ENCODE measurements at places on chromosomes 1 and 21. TPM values are rescaled to one million over a fixed set of nuclear protein-coding genes. Genes with fewer than 3 reads are reported as not detected.

Gene SPRR2F
- total RNA-seq: 0.09 TPM

Gene PPP1R8
- 47.7 TPM for total RNA-seq

Gene CLDN8
- total RNA-seq: 0.05 TPM

Gene SYCP1
- total RNA-seq: 0.05 TPM

Gene LMO4
- total RNA-seq: 42.5 TPM

Gene OXCT2
- 2.6 TPM for total RNA-seq

Gene NHLH1
- total RNA-seq: 0.05 TPM

Gene LHX8
- 0.05 TPM for total RNA-seq

Gene EPHA10
- 0.14 TPM for total RNA-seq

GRCh38 chr1:48341221-48341620 lies 118.7 kb downstream of the SLC5A9 start:
- H3K4me3 ChIP-seq: no peak overlapping the region
- no peak overlapping the region for H3K27ac ChIP-seq
- DNase-seq: no peak

GRCh38 chr1:236864996-236865817 lies 70.1 kb downstream of the MTR start:
- no peaks in the 10 kb centered on the region for H3K27me3 ChIP-seq
- H3K4me3 ChIP-seq: no peak overlapping the region
- no peak for DNase-seq
- H3K4me1 ChIP-seq: peaks cover 7% of the 10 kb centered on the region

DNA sequence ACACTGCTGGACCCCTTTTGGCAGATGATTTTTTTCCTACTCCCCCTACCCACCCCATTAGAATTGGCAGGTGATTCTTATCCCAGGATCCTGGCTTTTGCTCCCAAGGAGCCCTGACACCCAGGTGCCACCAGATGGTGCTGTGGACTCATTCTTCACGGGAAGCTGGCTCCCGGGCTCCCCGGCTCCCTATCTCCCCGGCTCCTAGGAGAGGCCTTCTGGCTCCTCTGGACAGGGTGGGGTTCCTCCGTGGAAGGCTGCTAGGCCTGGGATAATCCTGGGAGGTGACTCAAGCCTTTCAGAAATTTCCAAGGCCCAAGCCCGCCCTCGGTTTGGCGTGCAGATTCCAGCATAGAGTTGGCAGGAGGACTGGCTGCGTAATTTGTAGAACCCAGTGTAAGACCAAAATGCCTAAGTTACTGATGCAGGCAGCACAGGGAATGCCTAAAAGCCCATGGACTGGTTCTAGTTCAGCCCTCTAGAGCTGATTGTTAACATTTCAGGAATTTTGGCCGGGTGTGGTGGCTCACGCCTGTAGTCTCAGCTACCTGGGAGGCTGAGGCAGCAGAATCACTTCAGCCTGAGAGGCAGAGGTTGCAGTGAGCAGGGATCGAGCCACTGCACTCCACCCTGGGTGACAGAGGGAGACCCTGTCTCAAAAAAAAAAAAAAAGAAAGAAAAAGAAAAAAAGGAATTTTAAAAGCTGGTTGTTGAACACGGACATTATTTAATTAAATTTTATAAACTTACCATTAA lies 6.8 kb upstream of the BSDC1 start:
- H3K4me3 ChIP-seq: no peak overlapping the region
- peak; percentile 36 for DNase-seq
- H3K36me3 ChIP-seq: no peaks in the 10 kb centered on the region
- no peak overlapping the region for H3K27ac ChIP-seq

- DNase-seq: no peak
- no peak overlapping the region for H3K27ac ChIP-seq
- peaks cover 43% of the 10 kb centered on the region for H3K36me3 ChIP-seq
- no peaks in the 10 kb centered on the region for H3K4me1 ChIP-seq
- H3K27me3 ChIP-seq: no peaks in the 10 kb centered on the region
Observed at GRCh38 chr1:182889997-182890396, 50.9 kb downstream of the DHX9 start.

- no peaks in the 10 kb centered on the region for H3K27me3 ChIP-seq
- no peaks in the 10 kb centered on the region for H3K36me3 ChIP-seq
- no peak overlapping the region for H3K4me3 ChIP-seq
- no peak for DNase-seq
Observed at GRCh38 chr1:44941424-44942324, 44.7 kb downstream of the EIF2B3 start.

DNA sequence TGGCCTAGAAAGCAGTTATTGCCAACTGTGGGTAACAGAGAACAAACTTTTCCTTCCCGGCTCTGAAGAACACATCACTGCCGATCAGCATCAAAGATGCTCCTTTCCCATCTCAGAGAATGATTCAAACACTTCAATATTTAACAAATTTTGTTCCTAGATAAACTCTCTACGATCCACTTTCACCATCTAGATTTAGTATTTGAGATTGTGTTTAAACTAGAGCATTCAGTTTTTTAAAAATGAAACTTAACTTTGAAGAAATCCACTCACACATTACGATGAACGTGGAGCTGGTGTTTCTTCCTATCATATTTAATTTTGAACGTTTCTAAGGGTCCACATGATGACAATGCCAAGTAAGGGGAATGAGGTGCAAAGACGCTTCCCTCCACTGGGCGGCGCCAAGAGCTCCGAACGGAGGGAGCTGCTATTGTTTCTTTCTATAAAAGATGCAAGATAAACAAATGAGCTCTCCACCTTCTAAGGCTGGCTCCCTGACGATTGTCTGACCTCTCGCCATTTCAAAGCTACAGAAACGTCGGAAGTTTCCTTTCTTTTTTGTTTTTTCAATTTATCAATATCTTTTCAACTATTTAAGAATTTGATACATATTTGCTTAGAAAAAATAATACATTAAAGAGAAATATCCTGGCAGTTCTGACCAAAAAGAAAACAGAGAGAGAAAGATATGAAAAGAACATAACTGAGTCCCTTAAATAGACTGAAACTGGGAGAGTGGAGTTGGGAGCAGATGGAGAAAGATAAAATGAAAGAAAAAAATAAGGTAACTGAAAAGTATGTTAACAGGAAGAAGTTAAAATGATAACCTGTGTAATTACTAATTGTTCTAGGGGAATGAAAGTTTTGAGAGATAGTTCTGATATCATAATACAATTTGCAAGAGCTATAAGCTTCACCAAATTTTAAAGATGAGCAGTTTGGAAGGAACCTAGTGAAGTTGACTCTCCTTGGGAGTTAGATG lies 4.4 kb upstream of the BARHL2 start:
- H3K36me3 ChIP-seq: no peaks in the 10 kb centered on the region
- no peak overlapping the region for H3K27ac ChIP-seq
- peaks cover 31% of the 10 kb centered on the region for H3K4me1 ChIP-seq
- peaks cover 100% of the 10 kb centered on the region for H3K27me3 ChIP-seq
- no peak overlapping the region for H3K4me3 ChIP-seq
- DNase-seq: peak; percentile 34

- H3K27ac ChIP-seq: no peak overlapping the region
- H3K36me3 ChIP-seq: no peaks in the 10 kb centered on the region
- no peaks in the 10 kb centered on the region for H3K4me1 ChIP-seq
- H3K27me3 ChIP-seq: no peaks in the 10 kb centered on the region
- no peak for DNase-seq
- H3K4me3 ChIP-seq: no peak overlapping the region
Observed at GRCh38 chr21:46156378-46156645, 933 bp upstream of the FTCD start.

- H3K4me3 ChIP-seq: no peak overlapping the region
- H3K27me3 ChIP-seq: no peaks in the 10 kb centered on the region
- no peaks in the 10 kb centered on the region for H3K36me3 ChIP-seq
- H3K27ac ChIP-seq: no peak overlapping the region
Observed at GRCh38 chr1:175089136-175089718, 21.6 kb downstream of the TNN start.

GRCh38 chr1:112762541-112763500 lies 47.7 kb upstream of the PPM1J start:
- no peak overlapping the region for H3K27ac ChIP-seq
- no peaks in the 10 kb centered on the region for H3K4me1 ChIP-seq
- H3K4me3 ChIP-seq: no peak overlapping the region
- peaks cover 2% of the 10 kb centered on the region for H3K27me3 ChIP-seq
- no peak for DNase-seq

GRCh38 chr21:15054089-15054488 lies 10.7 kb downstream of the NRIP1 start:
- H3K27ac ChIP-seq: no peak overlapping the region
- no peaks in the 10 kb centered on the region for H3K27me3 ChIP-seq
- no peak overlapping the region for H3K4me3 ChIP-seq
- H3K4me1 ChIP-seq: peaks cover 24% of the 10 kb centered on the region
- H3K36me3 ChIP-seq: no peaks in the 10 kb centered on the region

GRCh38 chr21:38994042-38994441 lies 188.3 kb downstream of the ETS2 start:
- no peak for DNase-seq
- no peak overlapping the region for H3K4me3 ChIP-seq
- H3K4me1 ChIP-seq: peaks cover 66% of the 10 kb centered on the region
- peak overlapping the region; percentile 55 for H3K27ac ChIP-seq
- H3K36me3 ChIP-seq: no peaks in the 10 kb centered on the region

DNA sequence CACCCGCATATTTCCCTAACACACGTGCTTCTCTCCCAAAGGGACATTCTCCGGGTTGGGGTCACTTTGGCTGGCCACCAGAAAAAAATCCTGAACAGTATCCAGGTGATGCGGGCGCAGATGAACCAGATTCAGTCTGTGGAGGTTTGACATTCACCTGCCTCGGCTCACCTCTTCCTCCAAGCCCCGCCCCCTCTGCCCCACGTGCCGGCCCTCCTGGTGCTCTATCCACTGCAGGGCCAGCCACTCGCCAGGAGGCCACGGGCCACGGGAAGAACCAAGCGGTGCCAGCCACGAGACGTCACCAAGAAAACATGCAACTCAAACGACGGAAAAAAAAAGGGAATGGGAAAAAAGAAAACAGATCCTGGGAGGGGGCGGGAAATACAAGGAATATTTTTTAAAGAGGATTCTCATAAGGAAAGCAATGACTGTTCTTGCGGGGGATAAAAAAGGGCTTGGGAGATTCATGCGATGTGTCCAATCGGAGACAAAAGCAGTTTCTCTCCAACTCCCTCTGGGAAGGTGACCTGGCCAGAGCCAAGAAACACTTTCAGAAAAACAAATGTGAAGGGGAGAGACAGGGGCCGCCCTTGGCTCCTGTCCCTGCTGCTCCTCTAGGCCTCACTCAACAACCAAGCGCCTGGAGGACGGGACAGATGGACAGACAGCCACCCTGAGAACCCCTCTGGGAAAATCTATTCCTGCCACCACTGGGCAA lies 59.1 kb downstream of the LACTBL1 start:
- no peaks in the 10 kb centered on the region for H3K27me3 ChIP-seq
- H3K4me3 ChIP-seq: no peak overlapping the region
- H3K4me1 ChIP-seq: no peaks in the 10 kb centered on the region
- no peak for DNase-seq
- no peak overlapping the region for H3K27ac ChIP-seq
- no peaks in the 10 kb centered on the region for H3K36me3 ChIP-seq

- H3K4me3 ChIP-seq: no peak overlapping the region
- H3K36me3 ChIP-seq: no peaks in the 10 kb centered on the region
- no peaks in the 10 kb centered on the region for H3K4me1 ChIP-seq
- no peak for DNase-seq
Observed at GRCh38 chr1:110174961-110175360, 24.7 kb downstream of the SLC6A17 start.

DNA sequence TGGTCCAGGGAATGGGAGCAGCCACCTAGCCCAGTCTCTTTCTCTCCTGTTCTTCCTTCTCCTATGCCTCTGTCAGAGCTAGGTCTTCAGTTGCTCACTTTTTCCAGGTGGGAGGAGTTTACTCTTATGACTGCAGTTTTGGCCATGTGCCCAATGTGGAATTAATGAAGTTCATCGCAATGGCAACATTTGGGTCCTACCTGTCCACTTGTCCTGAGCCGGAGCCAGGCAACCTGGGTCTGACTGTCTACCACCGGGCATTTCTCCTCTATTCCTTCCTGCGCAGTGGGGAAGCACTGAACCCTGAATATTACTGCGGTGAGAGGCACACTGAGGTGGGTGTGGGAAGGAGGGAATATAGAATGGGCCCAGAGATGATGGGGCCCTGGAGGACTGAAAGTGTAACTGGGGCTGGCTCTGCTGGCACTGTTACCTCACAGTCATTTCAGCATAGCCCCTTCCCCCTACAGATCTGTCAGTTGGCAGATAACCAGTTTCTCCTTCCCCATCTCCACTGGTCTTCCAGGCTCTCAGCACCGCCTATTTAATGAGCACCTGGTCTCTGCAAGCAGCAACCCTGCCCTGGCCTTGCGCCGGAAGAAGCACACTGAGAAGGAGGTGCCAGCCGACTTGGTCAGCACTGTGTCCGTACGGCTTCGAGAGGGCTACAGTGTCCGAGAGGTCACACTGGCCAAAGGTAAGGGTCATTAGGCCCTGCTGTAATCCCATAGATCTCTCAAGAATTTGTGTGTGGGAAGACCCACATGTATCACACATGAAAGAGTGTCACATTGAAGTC lies 30.1 kb downstream of the SZT2 start:
- no peak for DNase-seq
- no peaks in the 10 kb centered on the region for H3K27me3 ChIP-seq
- no peak overlapping the region for H3K4me3 ChIP-seq
- H3K27ac ChIP-seq: no peak overlapping the region

DNA sequence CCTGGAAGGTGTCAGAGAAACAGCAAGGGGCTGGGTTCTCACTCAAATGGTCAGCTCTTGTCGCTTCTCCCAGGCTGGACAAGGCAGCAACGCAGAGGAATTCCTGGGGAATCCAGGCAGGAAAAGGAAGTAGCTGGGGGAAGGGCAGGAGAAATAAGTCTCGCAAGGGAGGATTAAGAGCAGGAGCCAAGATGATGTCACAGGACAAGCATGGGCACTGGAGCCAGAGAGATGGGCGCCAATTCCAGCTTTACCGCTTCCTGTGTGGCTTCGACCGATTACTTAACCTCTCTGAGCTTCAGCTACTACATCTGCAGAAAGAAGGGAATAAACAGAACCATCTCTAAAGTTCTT lies 70.5 kb downstream of the SSBP3 start:
- H3K27ac ChIP-seq: peak overlapping the region; percentile 26
- H3K27me3 ChIP-seq: no peaks in the 10 kb centered on the region
- DNase-seq: no peak
- no peak overlapping the region for H3K4me3 ChIP-seq
- H3K36me3 ChIP-seq: peaks cover 22% of the 10 kb centered on the region

- H3K4me3 ChIP-seq: no peak overlapping the region
- H3K4me1 ChIP-seq: peaks cover 17% of the 10 kb centered on the region
- H3K27me3 ChIP-seq: no peaks in the 10 kb centered on the region
- no peak overlapping the region for H3K27ac ChIP-seq
- DNase-seq: peak; percentile 83
- peaks cover 13% of the 10 kb centered on the region for H3K36me3 ChIP-seq
Observed at GRCh38 chr1:45014321-45015028, 2.4 kb downstream of the UROD start.

GRCh38 chr1:16091296-16091695 lies 17.8 kb upstream of the FAM131C start:
- no peak for DNase-seq
- no peak overlapping the region for H3K4me3 ChIP-seq
- no peak overlapping the region for H3K27ac ChIP-seq
- no peaks in the 10 kb centered on the region for H3K4me1 ChIP-seq

GRCh38 chr1:46790446-46791101 lies 8.3 kb upstream of the CYP4B1 start:
- H3K4me3 ChIP-seq: no peak overlapping the region
- DNase-seq: no peak
- no peaks in the 10 kb centered on the region for H3K4me1 ChIP-seq
- H3K27me3 ChIP-seq: no peaks in the 10 kb centered on the region

Data from thymus (tissue), 14 donors.